Spinal cord (tissue), 10 donors: ENCODE measurements at places on chromosomes 2 and 18.
A peak's percentile ranks its signal among the peaks of the same experiment; 100 is the strongest.

DNA sequence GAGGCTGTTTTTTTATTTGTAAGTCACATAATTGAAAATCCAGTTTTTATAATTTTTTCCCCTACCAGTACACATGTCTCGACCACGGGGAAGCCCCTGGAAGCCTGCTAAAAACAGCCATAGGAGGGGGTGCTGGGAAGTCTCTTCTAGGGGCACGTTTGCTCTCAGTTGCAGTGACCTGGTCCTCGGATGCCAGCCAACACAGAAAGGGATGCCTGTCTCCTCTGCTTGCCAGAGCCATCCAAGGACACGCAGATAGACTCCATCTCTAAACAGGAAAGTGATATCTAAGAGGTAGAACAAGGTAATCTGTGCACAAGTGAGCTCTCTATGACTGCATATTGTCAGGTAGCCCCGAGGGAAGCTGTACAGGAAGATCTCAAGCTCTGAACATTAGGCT lies 255.8 kb downstream of the SETBP1 start:
- no peak for DNase-seq

DNA sequence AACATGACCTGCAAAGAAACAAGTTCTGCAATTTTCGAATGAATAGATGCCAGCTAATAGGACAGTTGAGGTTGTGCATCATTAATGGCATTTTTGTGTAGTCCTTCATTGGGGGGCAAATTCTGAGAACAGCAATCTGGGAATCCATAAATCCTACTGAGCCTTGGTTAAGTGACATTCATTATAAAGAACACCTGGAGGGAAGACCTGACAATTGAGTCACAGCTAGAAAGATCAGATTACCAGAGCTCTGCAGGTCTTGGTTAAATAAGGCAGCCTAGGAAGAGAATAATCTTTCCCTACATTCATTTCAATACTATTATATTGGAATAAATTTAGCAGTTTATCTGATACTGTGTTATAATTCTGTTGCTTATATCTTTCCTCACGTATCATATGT lies 14.3 kb downstream of the KCNH7 start:
- DNase-seq: no peak

- DNase-seq: no peak
Observed at GRCh38 chr2:47178341-47178740, 23.2 kb upstream of the STPG4 start.

DNA sequence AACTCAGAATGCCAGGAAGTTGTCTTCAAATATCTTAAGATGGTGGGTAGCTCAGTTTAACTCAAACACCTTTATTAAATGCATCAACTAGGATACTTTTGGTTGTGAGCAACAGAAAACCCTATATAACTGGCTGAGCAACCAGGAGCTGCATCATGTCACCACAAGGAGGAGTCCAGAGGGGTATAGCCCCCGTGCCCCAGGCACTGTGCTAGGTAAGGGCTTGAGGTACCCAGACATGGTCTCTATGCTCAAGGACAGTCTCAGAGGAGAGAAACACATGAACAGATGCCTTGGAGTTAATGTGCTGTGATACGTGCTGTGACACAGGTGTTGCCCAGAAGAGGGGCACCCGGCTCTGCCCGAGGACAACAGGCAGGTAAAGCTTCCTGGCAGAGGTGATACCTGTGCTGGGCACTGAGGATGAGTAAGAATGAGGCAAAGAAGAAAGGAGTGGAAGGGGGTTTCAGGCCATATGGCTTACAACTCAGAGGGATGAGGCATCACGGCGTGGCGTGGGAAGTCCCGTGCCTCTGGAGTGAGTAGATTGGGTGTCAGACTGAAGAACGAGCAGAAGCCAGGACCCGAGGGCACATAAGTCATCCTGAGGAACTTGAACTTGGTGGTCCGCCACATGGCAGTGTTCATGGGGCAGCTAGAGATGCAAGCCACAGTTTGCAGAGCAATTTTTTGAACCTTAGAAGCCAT lies 32.0 kb upstream of the CAB39 start:
- DNase-seq: no peak

DNA sequence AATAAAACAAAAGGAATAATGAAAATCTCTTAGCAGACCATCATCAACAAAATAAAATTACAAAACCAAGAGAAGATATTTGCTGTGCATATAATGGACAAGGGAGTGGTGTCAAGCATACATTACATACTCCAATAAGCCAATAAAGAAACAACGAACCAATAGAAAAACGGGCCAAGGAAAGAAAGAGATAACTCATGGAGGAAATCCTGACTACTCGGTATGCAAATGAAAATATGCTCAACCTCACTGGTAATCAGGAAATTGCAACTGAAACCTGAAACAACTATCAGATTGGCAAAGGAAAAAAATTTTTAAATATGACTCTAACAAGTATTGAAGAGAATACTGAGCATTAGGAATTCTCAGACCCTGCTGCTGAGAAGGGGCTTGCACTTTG lies 84.7 kb downstream of the BCL2 start:
- DNase-seq: no peak

DNA sequence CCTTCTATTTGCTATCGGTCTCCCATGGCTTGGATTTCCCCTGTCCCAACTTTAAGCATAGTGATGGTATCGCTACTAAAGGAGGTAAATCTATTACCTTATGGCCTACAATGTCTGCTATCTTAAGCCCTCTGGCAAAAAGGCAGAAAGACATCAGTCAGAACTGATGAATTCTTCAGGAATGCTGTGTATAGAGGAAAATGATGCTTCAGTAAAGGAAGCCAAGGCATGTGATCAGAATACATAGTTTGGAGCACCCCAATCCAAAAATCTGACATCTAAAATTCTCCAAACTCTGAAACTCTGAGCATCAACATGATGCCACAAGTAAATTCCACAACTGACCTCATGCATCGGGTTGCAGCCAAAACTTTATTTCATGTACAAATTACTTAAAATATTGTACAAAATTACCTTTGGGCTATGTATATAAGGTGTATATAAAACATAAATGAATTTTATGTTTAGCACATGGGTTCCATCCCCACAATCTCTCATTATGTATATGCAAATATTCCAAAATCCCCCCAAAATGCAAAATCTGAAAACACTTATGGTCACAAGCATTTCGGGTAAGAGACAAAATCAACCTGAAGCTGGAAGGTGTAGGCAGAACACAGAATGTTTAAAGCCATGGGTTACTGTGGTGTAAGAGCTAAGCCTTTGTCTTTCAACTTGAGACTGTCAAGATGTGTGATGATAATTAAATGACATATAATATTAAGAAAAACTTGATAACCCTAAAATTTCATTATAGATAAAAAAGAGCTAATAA lies 66.2 kb downstream of the CUL3 start:
- DNase-seq: no peak

GRCh38 chr18:57775937-57776336 lies 27.2 kb downstream of the ATP8B1 start:
- no peak for DNase-seq

DNA sequence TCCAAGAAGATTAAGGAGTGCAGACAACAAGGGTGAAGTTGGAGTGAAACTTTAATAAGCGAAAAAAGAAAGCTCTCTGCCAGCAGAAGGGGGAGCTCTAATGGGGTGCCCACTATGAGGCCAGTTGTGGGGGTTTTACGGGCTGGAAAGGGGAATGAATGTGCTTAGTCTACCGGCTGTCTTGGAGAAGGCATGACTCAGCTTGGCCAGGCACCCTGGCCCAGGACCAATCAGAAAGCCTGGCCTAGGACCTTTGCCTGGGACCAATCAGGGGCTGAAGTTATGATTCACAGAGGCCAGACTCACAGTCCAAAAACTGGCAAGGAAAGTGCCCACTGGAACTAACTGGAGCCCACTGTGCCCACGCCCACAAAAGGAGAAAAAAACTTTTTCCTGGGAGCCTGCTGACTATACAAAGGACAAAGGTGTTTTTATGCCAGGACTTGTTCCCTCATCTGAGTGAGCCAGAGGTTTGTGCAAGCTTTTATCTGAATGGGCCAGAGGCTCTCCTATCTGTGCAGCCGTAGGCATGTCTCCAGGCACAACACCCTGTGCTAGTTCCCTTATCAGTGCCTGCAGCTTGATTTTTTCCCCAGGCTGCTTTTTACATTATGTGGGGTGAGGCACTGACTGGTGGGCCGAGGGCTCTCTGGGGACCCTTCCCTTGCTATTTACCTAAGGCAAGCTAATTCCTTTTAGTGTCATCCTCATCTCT lies 18.6 kb downstream of the CMPK2 start:
- DNase-seq: no peak

DNA sequence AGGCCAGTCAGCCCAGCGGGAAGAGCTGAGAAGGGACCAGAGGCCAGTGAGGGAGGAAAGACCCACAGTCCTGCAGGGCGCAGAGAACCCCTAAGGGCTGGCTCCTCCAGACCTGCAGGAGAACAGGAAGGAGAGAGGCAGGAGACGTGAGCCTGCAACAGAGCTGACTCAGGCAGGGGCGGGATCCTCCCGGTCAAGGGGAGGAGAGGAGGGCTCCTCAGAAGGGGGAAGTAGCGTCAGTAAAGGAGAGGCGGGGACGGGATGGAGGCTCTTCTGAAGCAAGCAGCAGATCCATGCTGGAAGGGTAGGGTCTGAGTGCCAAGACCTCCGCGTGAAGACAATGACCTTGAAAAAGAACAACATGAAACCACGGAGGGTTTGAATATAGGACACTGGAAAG lies 50.8 kb downstream of the TRABD2A start:
- no peak for DNase-seq

DNA sequence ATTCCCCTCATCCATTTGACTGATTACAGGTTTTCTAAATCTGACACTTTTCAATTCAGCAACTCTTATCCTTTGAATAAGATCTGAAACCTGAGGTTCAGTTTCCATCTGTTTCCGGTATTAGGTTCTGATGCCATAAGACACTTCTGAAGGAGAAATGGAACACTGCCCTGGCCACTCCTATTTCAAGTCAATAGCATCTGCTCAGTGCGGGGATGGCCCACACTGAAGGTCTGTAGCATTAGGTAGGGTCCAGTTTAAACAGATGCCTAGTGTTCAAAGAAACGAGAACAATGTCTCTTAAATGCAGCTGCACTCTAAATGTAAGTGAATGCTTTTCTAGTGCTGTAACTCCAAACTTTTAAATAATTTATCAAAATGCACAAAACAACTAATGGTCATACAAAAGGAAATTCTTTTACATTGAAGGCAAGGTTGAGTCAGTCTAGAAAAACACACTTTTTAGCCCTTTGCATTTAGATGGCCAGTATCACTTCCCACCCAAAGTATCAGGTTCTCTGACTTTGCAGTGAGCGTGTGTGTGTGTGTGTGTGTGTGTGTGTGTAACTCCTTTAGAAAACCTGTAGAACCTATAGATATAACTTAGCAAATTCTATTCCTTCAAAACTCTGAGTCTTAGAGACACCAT lies 78.2 kb downstream of the STK39 start:
- no peak for DNase-seq

- DNase-seq: no peak
Observed at GRCh38 chr2:210660-211059, 53.2 kb downstream of the SH3YL1 start.

GRCh38 chr2:69007169-69007568 lies 5.8 kb upstream of the ANTXR1 start:
- DNase-seq: no peak

GRCh38 chr18:23580677-23581367 lies 5.5 kb downstream of the NPC1 start:
- DNase-seq: no peak

GRCh38 chr18:59067873-59068272 lies 71.8 kb upstream of the SEC11C start:
- peak; percentile 75 for DNase-seq

DNA sequence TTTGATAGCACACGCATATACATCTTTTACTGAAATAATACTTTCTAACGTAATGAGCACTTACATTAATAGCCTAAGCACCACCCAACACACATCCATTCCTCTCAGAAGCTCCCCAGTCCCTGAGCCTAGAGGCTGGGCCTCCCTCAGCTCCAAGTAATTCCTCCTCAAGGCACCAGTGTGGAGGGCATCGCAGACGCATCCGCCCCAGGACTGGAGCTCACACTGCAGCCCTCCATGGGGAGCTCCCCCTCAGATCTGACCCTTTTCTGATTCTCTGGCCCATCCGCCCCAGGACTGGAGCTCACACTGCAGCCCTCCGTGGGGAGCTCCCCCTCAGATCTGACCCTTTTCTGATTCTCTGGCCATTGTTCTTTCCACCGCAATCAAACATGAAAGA lies 60.4 kb upstream of the SNTG2 start:
- no peak for DNase-seq

DNA sequence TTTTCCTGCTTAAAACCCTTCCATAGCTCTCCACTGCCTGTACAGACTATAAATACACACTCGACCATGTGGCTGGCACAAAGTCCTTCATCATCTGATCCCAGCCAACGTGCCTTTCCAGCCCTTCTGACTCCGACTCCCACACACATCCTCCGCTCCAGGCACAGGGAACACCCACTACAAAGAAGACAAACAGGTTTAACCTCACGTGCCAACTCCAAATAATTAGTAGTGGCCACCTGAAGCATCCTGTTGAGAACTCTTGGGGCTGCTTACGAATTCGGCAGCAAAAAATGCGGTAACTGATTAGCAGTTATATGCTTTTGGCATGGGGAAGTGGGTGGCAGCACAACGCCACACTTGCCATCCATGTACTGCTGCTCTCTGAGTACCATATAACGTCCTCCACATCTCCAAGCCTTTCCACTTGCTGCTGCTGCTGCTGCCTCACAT lies 12.1 kb downstream of the SPIRE1 start:
- DNase-seq: peak; percentile 66
